ENCODE measurements at places on chromosomes 5 and 9.

DNA sequence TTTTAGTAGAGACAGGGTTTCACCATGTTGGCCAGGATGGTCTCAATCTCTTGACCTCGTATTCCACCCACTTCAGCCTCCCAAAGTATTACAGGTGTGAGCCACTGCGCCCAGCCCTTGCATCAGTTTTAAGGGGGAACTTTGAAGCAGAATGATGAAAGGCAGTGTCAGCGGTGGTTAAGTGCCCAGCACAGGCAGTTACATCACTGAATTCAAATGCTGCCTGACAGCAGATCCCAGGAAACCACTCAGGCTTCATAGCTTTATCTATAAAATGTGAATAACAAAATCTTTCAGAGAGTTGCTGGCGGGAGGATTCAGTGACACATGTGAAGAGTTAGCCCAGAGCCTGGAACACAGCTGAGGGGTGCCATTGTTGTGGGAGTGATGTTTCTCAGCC lies 26.5 kb downstream of the FGF1 start:
- DNase-seq = no peak

GRCh38 chr9:130815242-130815808 lies 19.7 kb upstream of the ABL1 start:
- no peak for DNase-seq

DNA sequence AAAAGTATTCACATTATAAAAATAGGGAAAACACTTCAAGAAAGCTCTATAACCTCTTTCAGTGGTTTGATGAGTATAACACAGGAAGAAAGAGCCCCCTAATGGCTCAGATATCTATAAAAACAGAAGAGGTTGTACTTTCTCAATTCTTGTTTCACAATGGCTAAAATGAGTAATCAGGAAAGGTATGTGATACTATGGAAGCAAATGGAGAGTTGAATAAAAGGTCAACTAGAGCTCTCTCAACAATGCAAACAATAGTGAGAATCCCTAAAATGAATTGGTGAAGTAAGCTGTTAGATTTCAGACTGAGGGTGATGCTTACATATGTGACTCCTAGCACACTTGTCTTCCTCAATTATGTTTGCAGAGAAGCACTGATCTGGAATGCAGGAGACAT lies 584.6 kb upstream of the CDH18 start:
- DNase-seq = peak; percentile 65

- DNase-seq = no peak
Observed at GRCh38 chr5:40957048-40957447, 47.8 kb downstream of the C7 start.

GRCh38 chr5:75017971-75018370 lies 34.4 kb downstream of the GCNT4 start:
- no peak for DNase-seq

All from ACHN (cell line).